ENCODE measurements at places on chromosomes 3 and 15. TPM values are rescaled to one million over a fixed set of nuclear protein-coding genes. Genes with fewer than 3 reads are reported as not detected.
A peak's percentile ranks its signal among the peaks of the same experiment; 100 is the strongest.

The B3GALNT1 gene
- total RNA-seq: 27.1 TPM

- no peak for DNase-seq
- no peaks in the 10 kb centered on the region for H3K27me3 ChIP-seq
- peaks cover 26% of the 10 kb centered on the region for H3K36me3 ChIP-seq
- peaks cover 13% of the 10 kb centered on the region for H3K4me1 ChIP-seq
Measured at GRCh38 chr3:155512867-155513261, 219.4 kb upstream of the STRIT1 start.

The NRG4 gene
- total RNA-seq: not detected

The FAN1 gene
- total RNA-seq: 24.9 TPM

The CADM2 gene
- total RNA-seq: 4.2 TPM

The KIF15 gene
- total RNA-seq: 49.0 TPM

The SLC6A20 gene
- total RNA-seq: not detected

The IGSF10 gene
- not detected for total RNA-seq

The SERINC4 gene
- total RNA-seq: 0.35 TPM

GRCh38 chr3:140093742-140094141 lies 158.8 kb downstream of the CLSTN2 start:
- no peak overlapping the region for H3K27ac ChIP-seq
- H3K36me3 ChIP-seq: peaks cover 9% of the 10 kb centered on the region
- DNase-seq: no peak
- no peaks in the 10 kb centered on the region for H3K27me3 ChIP-seq
- no peak overlapping the region for H3K4me3 ChIP-seq

The CPNE9 gene
- 1.3 TPM for total RNA-seq

DNA sequence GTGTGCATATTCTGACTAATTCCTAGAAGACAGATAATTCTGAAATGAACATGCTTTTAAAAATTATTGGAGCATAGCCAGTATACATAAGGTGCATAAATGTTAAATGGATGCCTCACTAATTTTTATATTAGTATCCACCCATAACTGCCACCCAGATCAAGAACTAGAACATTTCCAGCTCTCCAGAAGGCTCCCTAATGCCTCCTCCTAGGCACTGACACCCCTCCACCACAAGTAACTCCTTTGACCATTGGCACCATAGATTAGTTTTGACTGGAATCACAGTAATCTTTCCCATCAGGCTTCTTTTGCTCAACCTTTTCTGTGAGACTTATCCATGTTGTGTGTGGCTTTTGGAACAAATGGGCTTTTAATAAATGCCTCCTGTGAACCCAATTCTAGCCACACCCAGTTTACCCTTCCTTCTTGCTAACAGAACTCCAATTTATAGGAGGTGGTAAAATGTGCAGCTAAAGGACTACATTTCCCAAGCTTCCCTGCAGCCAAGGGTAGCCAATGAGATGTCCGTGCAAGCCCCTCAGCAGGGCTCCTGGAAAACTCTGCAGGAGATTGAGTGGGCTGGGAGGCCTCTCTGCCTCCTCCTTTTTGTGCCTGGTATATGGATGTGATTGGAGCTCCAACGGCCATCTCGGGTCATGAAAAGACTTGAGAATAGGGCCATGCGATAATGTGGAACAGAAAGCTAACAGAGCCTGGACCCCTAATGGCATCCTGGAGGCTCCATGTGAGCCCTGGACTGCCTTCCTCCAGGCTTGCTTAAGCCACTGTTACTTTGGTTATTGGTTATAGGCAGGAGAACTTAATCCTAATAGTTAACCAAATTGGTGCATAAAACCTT lies 322.6 kb upstream of the TLE3 start:
- H3K27ac ChIP-seq: no peak overlapping the region
- peak; percentile 20 for DNase-seq
- peaks cover 2% of the 10 kb centered on the region for H3K27me3 ChIP-seq
- H3K36me3 ChIP-seq: no peaks in the 10 kb centered on the region
- peaks cover 21% of the 10 kb centered on the region for H3K4me1 ChIP-seq

DNA sequence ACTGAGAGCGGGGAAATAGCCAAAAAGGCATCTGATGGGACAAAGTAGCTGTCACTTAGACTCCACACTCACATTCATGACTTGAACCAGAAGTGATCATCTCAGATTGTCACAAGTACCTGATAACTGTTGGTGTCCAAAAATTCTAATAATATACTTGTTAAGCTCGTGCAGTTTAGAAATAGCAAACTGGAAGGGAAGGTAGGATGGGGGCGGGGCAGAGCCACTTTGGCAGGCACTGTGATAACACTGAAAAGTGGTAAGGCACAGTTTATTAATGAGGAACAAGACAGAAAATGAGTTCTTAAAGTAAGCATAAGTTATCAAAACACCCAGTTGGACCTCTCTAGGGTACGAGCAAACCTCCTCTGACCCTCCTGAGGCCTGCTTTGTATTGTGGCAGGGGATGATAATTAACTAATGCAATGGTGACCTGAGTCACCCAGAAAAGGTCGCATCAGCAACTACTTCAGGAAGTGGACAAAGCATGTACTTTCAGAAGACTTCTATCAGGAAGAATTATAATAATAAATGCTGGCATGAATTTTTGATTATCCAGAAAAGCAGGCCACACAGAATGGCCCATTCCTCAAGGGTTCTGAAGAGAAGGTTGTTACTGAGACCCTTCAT lies 54.4 kb downstream of the ADCY5 start:
- DNase-seq: no peak
- H3K36me3 ChIP-seq: no peaks in the 10 kb centered on the region
- H3K4me3 ChIP-seq: no peak overlapping the region
- H3K27me3 ChIP-seq: no peaks in the 10 kb centered on the region

The PP2D1 gene
- not detected for total RNA-seq

DNA sequence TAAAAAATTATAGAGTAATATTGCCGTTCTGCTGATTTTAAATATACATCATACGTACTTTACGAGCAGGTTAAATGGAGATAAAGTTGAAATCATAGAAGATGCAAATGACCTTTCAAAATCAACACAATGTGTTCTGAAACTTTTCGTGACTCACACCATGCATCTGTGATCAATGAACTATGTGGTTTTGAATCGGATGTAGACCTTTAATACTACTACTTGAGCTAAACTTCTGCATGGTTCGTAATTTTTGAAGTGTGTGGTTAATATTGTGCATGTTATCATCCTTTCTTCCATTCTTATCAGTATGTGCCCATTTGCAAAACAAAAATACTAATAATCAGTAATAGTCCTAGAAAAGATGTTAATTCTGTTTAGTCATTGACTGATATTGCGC lies 58.9 kb downstream of the GASK1A start:
- no peak for DNase-seq
- peaks cover 5% of the 10 kb centered on the region for H3K4me1 ChIP-seq
- no peak overlapping the region for H3K4me3 ChIP-seq
- no peak overlapping the region for H3K27ac ChIP-seq
- no peaks in the 10 kb centered on the region for H3K36me3 ChIP-seq

The EPHA3 gene
- 22.1 TPM for total RNA-seq

DNA sequence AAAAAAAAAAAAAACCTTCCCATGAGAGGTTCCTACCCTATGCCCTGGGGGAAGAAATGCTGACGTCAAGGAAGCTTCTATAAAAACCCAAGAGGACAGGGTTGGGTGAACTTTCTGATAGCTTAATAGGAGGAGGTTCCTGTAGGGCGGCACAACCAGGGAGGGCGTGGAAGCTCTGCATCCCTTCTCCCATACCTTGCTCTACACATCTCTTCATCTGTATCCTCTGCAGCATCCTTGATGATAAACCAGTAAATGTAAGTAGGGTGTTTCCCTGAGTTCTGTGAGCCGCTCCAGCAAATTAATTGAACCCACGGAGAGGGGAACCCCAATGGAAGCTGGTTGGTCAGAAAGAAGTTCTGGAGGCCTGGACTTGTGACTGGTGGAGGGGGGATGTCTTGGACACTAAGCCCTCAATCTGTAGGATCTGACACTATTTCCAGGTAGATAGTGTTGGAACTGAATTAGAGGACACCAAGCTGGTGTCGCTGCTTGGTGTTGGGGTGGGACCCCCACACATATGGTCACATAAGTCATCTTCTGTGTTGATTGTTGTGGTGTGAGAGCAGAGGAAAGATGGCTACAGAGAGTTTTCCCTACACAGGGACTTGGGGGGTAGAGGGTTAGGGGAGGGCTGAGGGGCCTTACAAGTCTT lies 91.5 kb downstream of the ST6GAL1 start:
- peaks cover 5% of the 10 kb centered on the region for H3K4me1 ChIP-seq
- H3K4me3 ChIP-seq: no peak overlapping the region
- H3K36me3 ChIP-seq: peaks cover 13% of the 10 kb centered on the region
- H3K27ac ChIP-seq: no peak overlapping the region

GRCh38 chr15:32743411-32744140 lies 25.8 kb downstream of the GREM1 start:
- DNase-seq: no peak
- no peak overlapping the region for H3K27ac ChIP-seq
- peaks cover 6% of the 10 kb centered on the region for H3K4me1 ChIP-seq
- peaks cover 7% of the 10 kb centered on the region for H3K36me3 ChIP-seq
- no peak overlapping the region for H3K4me3 ChIP-seq
- H3K27me3 ChIP-seq: peaks cover 3% of the 10 kb centered on the region

- peaks cover 4% of the 10 kb centered on the region for H3K36me3 ChIP-seq
- no peaks in the 10 kb centered on the region for H3K27me3 ChIP-seq
- peaks cover 57% of the 10 kb centered on the region for H3K4me1 ChIP-seq
- no peak for DNase-seq
- H3K4me3 ChIP-seq: peak overlapping the region; percentile 89
- H3K27ac ChIP-seq: peak overlapping the region; percentile 70
Measured at GRCh38 chr15:92808598-92809063, 91.5 kb upstream of the CHD2 start.

The NANOGP8 gene
- 0.34 TPM for total RNA-seq

GRCh38 chr3:79653266-79653830 lies 114.5 kb downstream of the ROBO1 start:
- no peak overlapping the region for H3K4me3 ChIP-seq
- H3K36me3 ChIP-seq: no peaks in the 10 kb centered on the region
- H3K27ac ChIP-seq: no peak overlapping the region

DNA sequence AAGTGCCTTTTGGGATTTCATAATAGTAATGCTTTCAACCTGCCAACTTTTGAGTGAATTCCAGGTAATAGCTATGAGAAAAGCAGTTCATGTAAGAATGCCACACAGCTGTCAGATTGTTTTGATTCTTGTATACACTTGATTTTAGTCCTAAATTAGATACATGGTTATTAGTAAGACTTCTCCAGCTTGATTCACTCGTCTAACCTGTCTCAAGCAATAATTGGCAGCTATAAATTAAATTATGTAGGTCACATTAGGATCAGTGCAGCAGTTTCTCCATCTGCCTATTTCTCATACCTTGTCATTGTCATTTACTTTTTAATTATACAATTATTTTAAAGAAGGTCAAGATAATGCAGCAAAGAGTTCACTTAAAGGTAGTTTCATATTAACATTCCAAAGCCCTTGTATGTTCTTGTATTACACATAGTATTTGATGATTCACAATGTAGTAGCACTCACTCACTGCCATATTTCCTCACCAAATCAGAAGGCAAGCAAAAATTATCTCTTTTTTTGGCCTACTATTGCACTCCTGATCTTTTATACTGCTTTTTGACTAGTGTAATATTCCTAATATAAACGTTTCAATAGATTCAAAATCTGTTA lies 10.9 kb upstream of the CRYBG3 start:
- no peaks in the 10 kb centered on the region for H3K36me3 ChIP-seq
- H3K4me1 ChIP-seq: no peaks in the 10 kb centered on the region
- H3K27ac ChIP-seq: no peak overlapping the region
- H3K27me3 ChIP-seq: no peaks in the 10 kb centered on the region

The SLC22A14 gene
- not detected for total RNA-seq

The FRMD5 gene
- 5.1 TPM for total RNA-seq

DNA sequence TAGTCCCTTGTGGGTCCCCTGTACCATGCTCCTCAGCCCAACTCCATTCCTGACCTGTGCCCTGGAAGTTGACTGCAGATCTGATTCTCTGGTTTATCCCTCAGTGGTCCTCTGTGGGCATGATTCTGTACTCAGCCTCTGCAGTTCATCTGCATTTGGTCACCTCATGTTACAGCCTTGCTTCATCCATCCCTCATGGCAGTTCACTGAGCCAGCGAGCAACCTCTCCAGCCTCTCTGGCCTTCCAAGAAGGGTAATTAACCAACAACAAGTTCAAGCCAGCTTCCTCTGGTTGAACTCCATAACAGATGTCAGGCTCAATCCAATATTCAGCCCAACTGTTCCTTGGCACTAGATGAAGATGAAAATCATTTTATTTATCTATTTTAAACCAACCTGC lies 509.5 kb downstream of the NTRK3 start:
- no peak for DNase-seq
- H3K4me3 ChIP-seq: no peak overlapping the region
- H3K27ac ChIP-seq: no peak overlapping the region
- no peaks in the 10 kb centered on the region for H3K27me3 ChIP-seq
- H3K36me3 ChIP-seq: no peaks in the 10 kb centered on the region

GRCh38 chr3:128998561-128998960 lies 2.5 kb upstream of the EFCC1 start:
- peaks cover 74% of the 10 kb centered on the region for H3K4me1 ChIP-seq
- peaks cover 35% of the 10 kb centered on the region for H3K27me3 ChIP-seq
- no peaks in the 10 kb centered on the region for H3K36me3 ChIP-seq
- peak overlapping the region; percentile 78 for H3K4me3 ChIP-seq
- peak overlapping the region; percentile 64 for H3K27ac ChIP-seq
- DNase-seq: no peak

GRCh38 chr3:99720985-99721632 lies 82.7 kb downstream of the COL8A1 start:
- no peak overlapping the region for H3K27ac ChIP-seq
- no peaks in the 10 kb centered on the region for H3K36me3 ChIP-seq
- no peak for DNase-seq
- peaks cover 44% of the 10 kb centered on the region for H3K27me3 ChIP-seq

The AMIGO3 gene
- total RNA-seq: 0.89 TPM

- H3K4me1 ChIP-seq: peaks cover 13% of the 10 kb centered on the region
- no peak for DNase-seq
- peaks cover 2% of the 10 kb centered on the region for H3K27me3 ChIP-seq
Measured at GRCh38 chr15:60635507-60636352, 156.8 kb upstream of the ICE2 start.

DNA sequence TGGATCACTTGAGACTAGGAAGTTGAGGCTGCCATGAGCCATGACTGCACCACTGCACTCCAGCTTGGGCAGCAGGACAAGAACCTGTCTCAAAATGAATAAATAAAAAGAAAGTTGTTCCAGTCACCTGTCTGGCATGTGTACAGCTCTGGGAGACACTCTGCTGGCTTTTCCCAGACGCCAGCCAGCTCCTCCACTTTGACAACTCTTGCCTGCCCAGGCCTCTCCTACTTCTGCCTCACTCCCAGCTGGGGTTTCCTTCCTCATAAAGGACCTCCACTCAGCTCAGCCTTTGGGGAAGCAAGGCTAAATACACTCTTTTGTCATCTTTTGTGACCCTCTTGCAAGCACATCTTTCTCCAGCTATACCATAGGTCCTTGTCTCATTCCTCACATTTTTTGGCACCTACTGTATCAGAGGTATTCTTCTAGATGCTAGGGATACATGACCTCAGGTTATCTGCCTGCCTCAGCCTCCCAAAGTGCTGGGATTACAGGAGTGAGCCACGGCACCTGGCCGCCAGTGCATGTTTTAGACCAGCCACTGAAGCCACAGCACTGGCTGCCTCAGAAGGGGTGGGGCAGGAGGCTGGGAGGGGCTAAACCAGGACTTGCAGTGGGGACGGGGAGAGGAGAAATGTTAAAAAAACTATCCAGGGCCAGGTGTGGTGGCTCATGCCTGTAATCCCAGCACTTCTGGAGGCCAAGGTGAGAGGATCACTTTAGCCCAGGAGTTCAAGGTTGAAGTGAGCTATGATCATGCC lies 10.0 kb upstream of the ELP6 start:
- no peaks in the 10 kb centered on the region for H3K27me3 ChIP-seq
- no peak for DNase-seq
- H3K4me1 ChIP-seq: peaks cover 21% of the 10 kb centered on the region
- no peaks in the 10 kb centered on the region for H3K36me3 ChIP-seq
- H3K27ac ChIP-seq: no peak overlapping the region

The XIRP1 gene
- not detected for total RNA-seq
